ENCODE measurements at places on chromosomes 3 and 15. TPM values are rescaled to one million over a fixed set of nuclear protein-coding genes. Genes with fewer than 3 reads are reported as not detected.
A peak's percentile ranks its signal among the peaks of the same experiment; 100 is the strongest.

- peak; percentile 53 for DNase-seq
These were observed 57.3 kb downstream of the LSM3 start for GRCh38 chr3:14235912-14236295.

GRCh38 chr3:41419809-41420208 lies 220.5 kb downstream of the CTNNB1 start:
- DNase-seq = no peak

DNA sequence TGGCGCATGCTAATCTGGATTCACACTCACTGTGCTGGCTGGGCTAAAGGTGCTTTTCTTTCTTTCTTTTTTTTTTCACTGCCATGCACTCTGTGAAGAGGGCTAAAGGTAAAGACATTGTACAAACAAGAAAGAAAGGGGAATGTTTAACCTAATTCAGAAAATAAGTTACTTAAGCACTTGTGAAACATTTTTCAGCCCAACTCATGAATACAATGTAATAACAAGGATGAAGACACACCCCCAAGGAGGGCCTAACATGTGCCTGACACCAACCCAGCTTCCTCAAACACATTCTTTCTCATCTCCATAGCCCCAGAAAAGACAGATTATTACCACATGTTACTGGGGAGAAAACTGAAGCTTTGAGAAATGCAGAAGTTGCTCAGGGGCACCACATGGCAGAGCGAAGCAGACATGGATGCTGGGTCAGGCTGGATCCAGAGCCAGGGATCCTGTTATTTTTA lies 5.7 kb downstream of the STIMATE start:
- peak; percentile 58 for DNase-seq

- DNase-seq = no peak
These were observed 396.2 kb upstream of the CDIN1 start for GRCh38 chr15:36183201-36183600.

- DNase-seq = no peak
These were observed 354.6 kb downstream of the CNTN6 start for GRCh38 chr3:1447452-1447851.

DNA sequence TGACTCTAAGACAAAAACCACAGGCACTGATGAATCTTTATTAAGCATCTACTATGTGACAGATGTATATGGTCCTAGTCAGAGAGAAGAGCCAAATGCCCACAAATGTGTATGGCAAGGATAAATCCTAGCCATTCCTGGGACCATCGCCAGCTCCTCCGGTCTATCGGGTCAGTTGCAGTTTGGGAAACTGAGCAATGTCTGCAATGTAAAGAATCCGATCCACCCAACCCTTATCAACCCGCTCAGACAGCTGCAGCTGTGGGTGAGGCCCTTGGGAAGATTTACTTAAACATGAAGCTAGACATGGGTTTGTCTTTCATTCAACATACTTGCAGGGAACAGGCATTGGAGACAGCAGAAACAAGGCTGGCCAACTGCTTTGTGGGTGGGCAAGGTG lies 40.5 kb upstream of the CDV3 start:
- DNase-seq = no peak

DNA sequence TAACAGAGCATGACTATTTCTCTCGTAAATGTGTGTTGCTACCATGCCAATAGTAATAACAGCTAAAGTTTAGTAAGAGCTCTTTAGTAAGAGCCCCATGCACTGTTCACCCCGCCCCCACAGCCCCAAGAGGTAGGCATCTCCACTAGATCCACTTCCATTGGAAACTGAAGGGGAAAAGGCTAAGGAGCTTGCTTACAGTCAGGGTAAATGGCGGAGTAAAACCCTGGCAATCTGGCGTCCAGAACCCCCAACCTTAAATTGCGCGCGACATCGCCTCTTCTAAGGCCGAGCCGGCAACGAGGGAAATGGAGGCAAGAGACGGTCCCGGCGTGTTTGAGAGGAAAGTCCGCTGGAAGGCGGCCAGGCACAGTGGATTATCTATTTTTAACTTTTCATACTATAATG lies 654 bp upstream of the C3orf38 start:
- no peak for DNase-seq

DNA sequence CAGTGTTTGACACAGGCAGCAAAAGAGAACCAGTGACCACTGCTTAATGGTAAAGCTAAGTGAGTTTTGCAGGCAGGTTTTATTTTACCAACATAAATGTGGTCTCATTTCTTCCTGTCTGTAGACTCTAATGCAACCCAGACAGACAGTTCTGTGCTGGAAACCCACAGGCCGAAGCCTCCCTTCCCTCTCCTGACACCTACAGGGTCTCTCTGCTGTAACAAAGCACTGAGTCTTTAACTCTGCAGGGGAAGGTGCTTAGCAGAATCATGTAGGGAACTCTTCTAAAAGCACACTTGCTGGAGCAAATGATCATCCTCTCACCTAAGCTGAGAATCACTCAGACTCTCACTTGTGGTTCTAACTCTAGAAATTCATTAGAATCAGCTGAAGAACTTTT lies 200.3 kb downstream of the KBTBD8 start:
- DNase-seq = no peak

DNA sequence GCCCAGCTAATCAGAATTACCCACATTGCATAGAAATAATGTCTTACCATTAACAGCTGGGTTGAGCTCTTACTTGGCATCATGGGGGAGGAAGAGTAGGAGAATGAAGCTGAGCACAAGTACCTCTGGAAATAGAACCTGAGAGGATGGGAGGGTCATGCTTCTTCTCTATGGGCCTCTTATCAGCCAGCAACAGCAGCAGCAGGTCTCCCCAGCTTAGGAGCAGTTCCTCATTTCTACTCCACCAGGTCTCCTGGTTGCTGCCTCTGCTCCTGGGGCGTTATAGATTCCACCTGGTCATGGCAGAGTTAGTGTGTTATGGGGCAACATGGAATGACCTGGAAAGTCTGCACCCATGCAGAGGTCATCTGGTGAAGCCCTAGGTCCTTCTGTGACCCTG lies 3.4 kb downstream of the FSD2 start:
- DNase-seq = no peak

DNA sequence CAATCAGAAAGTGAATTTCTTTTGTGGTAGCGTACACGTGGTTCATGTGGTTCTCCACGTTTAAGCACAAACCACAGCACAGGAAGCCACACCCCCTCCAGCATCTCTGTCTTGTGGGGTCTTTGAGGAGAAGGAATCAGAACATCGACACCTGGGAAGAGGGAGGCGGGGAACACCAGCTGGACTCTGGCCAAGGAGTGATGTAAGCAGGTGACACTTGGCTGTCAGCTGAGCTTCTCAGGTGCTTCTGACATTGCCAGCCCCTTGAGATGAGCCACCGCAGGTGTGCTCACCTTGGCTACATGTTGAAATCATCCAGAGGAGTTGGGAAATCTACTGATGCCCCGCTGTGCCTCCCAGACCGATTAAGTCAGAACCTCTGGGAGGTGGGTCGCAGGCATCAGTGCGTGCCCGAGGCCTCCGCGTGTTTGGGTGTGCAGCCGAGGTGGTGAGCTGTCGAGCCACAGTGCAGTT lies 85.0 kb downstream of the FAM81A start:
- no peak for DNase-seq

GRCh38 chr3:11254876-11255275 lies 17.3 kb upstream of the ATG7 start:
- no peak for DNase-seq

DNA sequence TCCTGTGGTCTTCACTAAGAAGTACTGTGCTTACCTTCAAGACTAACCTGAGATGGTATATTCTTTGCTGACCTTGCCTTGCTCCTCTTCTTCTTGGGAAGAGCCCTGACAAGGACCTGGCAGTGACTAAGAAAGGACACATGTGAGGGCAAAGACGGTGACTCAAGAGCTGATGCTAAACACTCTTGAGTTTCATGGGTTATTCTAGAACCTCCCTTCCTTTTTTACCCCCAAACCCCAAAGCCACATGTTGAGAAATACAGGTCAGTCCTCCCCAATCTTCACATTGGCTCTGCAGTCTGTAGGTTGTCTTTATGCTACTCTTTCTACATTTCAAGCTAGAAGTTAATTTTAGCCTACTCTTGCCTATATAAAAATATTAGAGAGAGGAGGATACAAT lies 200.6 kb downstream of the SEMA6D start:
- no peak for DNase-seq

DNA sequence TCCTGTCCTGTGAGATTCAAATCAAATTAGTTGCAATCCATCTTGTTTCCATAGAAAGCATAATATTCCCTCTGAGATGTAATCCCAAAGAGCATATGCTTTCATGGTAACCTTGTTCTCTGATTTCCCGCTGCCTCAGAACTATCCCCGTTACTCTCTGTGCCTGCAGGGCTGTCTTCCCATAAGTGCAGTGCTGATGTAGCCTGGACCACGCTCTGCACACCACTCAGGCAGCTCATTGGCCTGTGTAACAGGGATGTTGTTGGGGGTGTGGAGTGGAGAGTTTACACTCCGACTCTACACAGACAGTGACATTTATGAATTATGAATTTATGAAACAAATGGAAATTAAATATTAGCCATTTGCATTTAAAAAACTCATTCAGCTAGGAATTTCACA lies 33.6 kb upstream of the CNTN3 start:
- DNase-seq = no peak

DNA sequence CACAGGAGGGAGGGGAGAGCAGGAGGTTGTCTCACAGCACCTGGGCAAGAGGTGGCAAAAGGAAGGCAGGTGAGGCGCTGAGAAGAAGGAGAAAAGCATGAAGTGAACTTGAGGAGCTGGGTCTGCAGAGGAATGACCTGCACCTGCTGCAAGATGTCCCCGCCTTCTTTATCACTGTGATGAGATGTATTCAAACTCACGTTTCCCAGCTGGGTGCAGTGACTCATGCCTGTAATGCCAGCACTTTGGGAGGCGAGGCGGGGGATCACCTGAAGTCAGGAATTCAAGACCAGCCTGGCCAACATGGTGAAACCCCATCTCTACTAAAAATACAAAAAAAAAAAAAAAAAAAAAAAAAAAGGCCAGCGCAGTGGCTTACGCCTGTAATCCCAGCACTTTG lies 22.2 kb upstream of the ZNF710 start:
- DNase-seq = no peak

DNA sequence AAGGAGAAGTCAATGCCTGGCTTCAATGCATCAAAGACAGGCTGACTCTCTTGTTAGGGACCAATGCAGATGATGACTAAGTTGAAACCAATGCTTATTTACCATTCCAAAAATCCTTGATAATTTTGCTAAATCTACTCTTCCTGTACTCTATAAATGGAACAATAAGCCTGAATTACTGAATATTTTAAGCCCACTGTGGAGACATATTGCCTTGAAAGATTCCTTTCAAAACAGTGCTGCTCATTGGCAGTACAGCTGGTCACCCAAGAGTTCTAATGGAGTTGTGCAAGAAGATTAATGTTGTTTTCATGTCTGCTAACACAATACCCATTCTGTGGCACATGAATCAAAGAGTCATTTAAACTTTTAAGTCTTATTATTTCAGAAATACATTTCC lies 181.0 kb upstream of the CBLB start:
- no peak for DNase-seq

DNA sequence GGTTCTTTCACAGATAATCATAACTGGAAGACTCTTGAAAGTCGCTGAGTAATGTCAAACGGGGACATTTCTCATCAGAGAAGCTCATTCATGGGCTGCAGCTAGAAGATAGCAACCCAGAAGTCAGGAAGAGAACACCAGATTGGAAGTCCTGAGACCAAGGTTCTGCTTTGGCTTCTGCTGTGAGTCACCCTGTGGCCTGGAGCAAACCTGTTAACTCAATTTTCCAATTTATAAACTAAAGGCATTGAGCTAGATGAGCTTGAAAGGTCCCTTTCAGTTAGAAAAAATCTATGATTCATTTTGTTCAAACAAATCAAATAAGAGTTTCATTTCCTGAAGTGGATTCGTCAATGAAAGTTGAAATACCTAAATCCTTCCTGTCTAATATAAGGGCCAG lies 402.2 kb downstream of the EPHB1 start:
- DNase-seq = no peak

- no peak for DNase-seq
These were observed 12.9 kb downstream of the CRABP1 start for GRCh38 chr15:78353093-78353492.

- DNase-seq = no peak
These were observed 222.3 kb downstream of the ZMAT3 start for GRCh38 chr3:178849199-178849910.

- no peak for DNase-seq
These were observed 1271.9 kb downstream of the ZPLD1 start for GRCh38 chr3:103706671-103707070.

DNA sequence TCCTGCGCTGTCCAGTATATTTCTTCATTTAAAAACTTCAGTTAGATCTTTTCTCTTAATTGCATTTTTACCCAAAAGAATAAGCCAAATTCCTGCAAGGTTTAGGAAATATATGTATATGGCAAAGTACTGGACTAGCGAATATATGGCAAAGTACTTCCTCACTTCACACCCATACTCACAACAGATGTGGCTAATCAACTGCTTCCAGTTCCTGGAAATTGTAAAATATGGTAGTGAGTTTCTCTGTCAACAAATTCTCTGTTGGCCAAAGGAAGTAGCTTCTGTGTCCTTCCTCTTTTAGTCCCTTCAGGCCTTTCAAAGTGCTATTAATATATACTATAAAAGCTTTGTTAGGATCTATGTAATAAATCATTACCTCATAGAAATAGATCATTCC lies 22.0 kb downstream of the GPR15 start:
- DNase-seq = no peak

DNA sequence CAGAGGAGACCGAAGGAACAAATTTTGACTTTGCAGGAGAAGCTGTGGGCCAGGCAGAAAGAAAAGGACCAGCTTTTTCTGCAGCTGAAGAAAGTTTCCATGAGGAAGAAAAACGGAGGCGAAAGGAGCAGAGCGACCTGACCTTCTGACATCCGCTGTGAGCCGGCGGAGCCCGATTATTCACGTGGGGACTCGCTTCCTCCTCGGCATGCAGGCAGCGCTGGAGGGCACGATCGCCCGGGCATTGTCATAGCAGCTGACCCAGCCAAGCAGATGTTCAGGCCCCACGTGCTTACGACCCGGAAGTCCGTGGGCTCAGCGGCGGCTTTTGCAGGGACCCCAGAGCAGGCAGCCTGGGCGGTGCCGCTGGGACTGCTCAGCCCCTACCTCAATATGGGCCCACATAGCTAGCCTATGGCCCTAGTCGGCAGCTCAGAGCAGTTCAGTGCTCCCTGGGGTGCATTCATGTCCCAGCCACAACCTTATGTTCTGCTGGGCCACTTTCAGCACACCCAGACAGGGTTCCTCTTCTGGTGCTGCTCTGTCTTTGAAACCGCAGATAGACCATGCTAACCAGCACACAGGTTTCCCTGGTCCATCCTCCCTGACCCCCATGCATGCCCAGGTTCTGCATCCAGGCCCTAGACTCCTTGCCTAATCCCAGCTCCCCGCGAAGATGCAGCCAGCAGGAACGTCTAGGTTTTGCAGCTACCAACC lies 10.5 kb upstream of the EIF4A2 start:
- peak; percentile 88 for DNase-seq

GRCh38 chr3:115275896-115276295 lies 128.8 kb upstream of the ZBTB20 start:
- no peak for DNase-seq

GRCh38 chr15:35690698-35691116 lies 144.7 kb upstream of the DPH6 start:
- DNase-seq = no peak

SERINC4 gene
- not detected for total RNA-seq

SLC15A2 gene
- total RNA-seq = 63.6 TPM

MUC13 gene
- total RNA-seq = 0.18 TPM

CHRM5 gene
- not detected for total RNA-seq

CLASP2 gene
- total RNA-seq = 64.3 TPM

SGO1 gene
- total RNA-seq = 0.71 TPM

DPPA2 gene
- not detected for total RNA-seq

GOLGA8R gene
- total RNA-seq = 5.1 TPM

ILDR1 gene
- total RNA-seq = 8.3 TPM

A4GNT gene
- 0.41 TPM for total RNA-seq

CCR8 gene
- total RNA-seq = not detected
